Foreskin melanocyte (primary cell): ENCODE measurements at places on chromosomes 1 and 21.
A peak's percentile ranks its signal among the peaks of the same experiment; 100 is the strongest.

GRCh38 chr1:68142036-68142435 is 90.3 kb downstream of the WLS start:
- no peak for DNase-seq

DNA sequence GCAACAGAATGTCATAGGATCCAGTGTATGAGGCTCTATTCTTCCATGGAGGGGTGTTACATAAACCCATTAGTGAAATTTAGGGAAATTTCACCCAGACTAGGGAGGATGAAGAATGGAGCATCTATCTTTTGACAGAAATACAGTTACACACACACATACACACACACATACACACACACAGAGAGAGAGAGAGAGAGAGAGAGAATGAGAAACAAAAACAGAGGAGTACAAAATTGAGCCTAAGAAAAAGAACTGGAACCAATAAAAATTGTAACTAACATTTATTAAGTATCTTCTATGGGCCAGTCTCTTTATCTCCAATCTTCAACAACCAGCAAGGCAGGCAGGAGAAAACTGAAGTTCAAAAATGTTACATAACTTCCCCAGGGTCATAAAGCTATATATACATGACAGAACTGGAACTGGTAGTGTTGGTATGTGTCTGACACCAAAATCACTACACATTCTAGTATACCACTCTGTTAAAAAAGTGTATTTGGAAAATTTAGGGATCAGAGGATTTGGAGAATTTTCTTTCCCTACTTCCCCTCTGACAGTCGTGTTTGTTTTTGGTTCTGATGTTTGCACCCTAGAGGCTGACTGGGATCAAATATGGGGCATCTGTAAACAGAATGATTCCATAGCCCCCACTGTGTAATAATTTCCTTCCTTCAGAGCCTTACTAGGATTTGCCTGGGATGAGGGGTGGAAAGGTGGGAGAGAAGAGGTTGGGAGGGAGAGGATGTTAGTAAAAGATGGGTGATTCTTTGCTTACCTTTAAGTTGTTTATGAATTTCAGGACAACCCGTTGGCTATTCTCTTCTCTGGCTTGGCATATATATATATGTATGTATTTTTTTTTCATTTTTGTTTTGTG is 1.0 kb upstream of the ZFYVE9 start:
- no peak for DNase-seq

GRCh38 chr1:194394676-194395075 is 1208.3 kb upstream of the B3GALT2 start:
- DNase-seq, result no peak

GRCh38 chr21:37338671-37339551 is 27.7 kb upstream of the DYRK1A start:
- peak; percentile 98 for DNase-seq

- peak; percentile 8 for DNase-seq
Measured at GRCh38 chr21:18840239-18840638, 436.7 kb upstream of the TMPRSS15 start.

GRCh38 chr1:233082778-233083550 is 132.6 kb downstream of the NTPCR start:
- no peak for DNase-seq

GRCh38 chr1:43779266-43779665 is 71.9 kb downstream of the ST3GAL3 start:
- DNase-seq, result no peak

DNA sequence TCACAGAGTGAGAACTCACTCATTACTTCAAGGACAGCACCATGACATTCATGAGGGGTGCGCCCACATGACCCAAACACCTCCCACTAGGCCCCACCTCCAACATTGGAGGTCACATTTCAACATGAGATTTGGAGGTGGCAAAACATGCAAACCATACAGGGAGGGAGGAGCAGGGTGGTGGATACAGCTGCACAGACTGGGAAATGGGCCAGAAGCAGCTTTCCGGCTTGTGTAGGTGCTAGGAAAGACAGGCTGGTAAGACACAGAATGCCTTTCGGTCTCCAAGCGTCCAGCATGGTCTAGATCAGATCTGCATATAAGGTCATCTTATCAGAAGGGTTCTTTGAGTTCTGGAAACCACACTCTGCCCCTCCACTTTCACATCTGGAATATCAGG is 35.1 kb upstream of the TINAGL1 start:
- no peak for DNase-seq

GRCh38 chr1:47901001-47901575 is 96.1 kb downstream of the TRABD2B start:
- DNase-seq, result no peak

GRCh38 chr1:58013237-58013636 is 533.3 kb downstream of the OMA1 start:
- peak; percentile 10 for DNase-seq

DNA sequence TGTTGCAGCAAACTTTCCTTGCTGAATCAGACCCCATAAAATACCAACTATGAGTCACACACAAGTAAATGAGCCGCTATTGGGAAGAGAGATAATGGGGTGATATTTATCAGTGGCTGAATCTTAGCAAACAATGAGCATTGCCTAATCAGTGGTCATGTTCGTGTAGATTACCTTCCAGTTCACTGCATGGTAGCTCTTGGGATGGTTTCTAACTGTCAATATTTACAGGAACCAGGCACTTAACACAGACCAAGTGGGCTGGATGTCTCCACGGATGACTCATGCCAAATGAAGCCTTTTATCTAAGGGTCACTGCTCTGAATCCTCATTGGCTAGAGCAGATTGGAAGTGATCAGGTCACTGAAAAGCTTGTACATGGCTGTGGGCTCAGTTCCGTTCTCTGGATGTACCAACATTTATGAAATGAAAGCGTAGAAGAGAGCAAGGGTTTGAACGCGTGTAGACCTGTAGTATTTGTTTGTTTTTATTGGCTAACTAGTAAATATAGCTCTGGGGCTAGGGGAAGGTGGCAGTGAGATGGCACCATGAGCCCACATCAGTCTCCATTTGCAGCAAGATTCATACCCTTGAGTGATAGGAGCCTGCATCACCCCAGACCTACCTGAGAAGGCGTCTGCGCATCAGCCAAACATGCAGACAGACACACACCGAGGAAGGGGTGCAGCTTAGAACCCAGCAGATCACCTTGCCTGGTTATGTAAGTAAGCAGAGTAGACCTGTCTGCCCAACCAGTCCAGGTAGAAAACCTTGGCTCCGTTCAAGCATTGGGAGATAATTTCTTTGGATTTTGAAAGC is 153.3 kb downstream of the TOMM20 start:
- peak; percentile 45 for DNase-seq

- DNase-seq, result no peak
Measured at GRCh38 chr1:29601021-29601420, 364.7 kb downstream of the PTPRU start.

DNA sequence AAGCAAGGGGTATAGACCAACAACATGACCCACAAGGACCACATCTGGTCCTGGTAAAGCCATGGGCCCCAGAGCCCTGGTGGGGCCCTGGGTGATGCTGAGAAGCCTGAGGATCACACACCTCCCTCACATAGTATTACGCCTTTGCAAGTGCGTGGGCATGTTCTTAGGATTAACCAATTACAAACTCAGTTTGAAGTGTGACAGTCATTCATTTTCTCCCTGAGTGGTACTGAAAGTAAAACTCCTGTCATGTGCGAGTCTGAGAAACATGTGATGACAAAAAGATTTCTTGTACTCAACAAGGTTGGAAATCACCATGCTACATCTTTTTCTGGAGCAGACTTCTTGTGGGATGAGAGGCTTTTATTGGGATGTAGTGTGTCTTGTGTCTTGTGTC is 315.3 kb upstream of the DUSP10 start:
- no peak for DNase-seq

DNA sequence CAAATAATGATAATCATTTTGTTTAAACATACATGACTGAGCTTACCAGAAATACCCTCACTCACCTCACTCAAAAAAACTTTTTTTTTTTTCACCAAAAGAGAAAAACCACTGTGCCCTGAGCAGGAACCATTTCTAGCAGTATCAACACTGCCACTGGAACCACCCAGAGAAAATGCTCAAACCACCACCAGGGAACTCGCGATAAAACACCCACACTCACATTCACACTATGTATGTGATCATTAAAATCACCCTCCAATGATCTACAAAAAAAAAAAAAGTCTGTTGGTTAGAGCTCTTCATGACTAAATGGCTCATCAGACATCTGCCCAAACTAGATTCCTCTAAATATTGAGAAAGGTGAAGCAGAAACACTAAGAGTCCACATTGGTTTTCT is 11.5 kb downstream of the TIAM1 start:
- DNase-seq, result no peak

DNA sequence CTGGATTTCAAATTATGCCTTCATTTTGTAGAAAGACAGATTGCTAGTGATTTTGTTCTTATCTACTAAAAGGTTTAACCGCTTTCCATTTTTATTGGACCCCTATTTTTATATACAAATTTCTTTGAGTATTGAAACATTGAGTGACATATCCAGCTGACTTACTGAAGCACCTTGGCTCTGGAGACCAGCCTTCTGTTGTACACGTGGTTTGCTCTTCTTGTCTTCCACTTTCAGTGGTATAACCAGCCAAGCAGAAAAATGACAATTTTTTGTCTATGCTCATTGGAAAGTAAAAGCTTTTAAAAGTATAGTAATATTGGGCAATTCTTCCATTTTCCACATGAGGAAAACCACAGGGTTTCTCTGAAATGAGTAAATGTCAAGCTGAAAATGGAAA is 4.4 kb downstream of the F13B start:
- no peak for DNase-seq

DNA sequence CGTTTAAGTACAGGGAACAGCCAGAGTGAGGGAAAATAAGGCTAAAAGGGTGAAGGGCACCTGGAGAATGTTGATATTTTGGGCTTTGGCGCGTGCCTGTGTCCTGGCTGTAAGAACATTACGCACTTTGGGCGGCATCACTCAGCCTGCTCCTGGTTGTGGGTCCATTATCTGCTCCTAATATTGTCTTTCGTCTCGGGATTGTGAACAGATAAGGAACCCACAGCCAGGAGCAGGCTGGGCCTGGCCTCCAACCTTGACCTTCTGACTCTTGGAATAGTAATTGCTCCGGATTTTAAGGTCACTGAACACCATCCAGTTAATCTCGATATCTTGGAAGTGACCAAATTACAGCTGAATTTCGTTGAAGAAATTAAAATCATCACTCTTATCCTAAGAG is 61.9 kb downstream of the TCP10L start:
- no peak for DNase-seq

GRCh38 chr1:210260096-210260495 is 27.5 kb downstream of the SERTAD4 start:
- DNase-seq, result no peak

GRCh38 chr1:235079443-235080296 is 49.0 kb downstream of the TOMM20 start:
- no peak for DNase-seq

DNA sequence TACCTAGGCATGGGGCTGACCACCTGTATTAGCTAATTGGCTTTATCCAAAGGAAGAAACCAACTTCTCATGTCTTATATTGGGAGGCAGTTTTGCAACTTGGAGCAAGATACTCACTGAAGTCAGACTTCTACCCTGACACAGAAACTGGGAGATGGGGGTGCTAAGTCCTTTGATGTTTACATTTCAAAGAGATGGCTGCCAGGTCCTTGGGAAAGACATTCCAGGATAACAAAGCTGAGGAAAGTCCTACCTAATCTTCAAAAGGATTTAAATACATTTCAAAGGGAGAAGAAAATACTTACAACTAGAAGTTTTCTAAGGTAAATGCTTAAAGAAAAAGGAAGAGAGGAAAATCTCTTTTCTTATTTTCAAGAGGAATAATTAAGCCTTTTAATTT is 62.1 kb downstream of the FH start:
- no peak for DNase-seq

DNA sequence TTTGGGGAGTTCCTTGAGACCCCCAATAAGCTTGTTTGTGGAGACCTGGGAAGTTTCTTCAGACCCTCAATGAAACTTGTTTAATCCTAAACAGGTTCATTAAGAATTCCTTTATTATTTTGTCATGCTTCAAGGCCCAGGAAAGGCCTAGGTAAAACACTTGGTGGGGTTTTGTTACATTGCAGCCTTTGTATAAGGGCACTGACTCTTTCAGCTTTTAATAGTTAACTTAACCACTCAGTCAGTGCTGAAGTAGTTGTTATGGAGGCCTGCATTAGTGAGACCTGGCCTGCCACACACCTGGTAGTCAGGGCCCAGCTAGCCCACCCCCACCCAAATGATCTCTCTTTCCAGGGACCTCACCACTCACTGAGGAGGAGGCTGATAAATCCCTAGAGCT is 103.7 kb downstream of the FCRL5 start:
- DNase-seq, result no peak

DNA sequence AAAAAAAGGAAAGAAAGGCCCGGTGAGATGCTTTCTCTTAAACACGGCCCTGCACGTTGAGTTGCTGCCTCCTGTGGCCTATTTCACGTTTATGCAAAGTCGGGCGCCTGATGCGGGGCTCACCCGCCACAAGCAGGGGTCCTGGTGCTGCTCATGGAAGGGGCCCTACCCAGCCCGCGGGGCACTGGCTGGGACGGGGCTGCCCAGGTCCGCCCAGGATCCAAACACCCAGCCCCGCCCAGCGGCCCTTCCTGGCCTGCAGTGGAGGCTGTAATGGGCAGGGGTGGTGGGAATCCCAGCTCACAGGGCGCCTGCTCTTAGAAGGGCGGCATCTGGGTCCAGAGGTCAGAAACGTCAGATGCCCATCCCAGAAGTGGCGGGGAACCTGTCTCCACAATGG is 1.6 kb downstream of the COL6A2 start:
- no peak for DNase-seq

DNA sequence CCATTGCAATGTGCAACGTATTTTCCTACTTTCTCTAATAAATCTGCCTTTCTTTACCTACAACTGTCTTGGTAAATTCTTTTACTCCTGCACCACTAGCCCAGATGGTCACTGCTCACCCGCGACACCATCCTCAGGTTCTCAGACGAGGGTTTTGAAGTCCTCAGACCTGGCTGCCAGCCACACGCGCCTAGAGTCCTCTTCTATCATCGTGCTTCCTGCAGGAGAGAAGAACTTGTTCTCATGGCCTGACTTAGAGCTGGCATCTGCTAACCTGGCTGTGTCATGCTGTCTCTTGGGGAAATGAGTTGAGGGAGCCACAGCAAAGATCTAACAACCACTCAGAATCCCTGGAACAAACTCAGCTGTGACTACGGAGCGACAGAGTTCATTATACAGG is 30.3 kb upstream of the PGBD5 start:
- no peak for DNase-seq

- DNase-seq, result no peak
Measured at GRCh38 chr1:221636967-221637366, 104.9 kb downstream of the DUSP10 start.

- DNase-seq, result no peak
Measured at GRCh38 chr21:34606051-34606450, 8.9 kb downstream of the RCAN1 start.

DNA sequence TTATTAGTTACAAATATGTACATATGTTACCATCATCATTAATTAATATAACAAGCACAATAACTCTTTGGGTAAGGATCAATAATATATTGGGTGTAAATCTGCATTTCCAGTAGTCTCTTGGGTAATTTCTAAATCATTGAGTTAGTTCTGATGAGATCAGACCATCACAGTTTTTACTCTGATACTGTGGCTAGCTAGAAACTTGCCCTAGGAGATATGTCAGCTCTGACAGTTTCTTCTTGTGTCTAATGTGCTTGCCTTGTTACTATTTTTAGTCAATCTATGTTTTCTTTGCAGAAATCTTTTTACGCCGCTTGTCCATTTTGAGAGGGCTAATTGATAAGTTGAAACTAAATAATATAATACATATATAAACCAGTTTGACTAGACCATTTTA is 285.6 kb upstream of the ST6GALNAC5 start:
- no peak for DNase-seq

- DNase-seq, result no peak
Measured at GRCh38 chr21:34962586-34963222, 86.4 kb downstream of the RUNX1 start.

GRCh38 chr21:14046401-14046800 is 164.4 kb downstream of the LIPI start:
- no peak for DNase-seq
